AG08396 (cell line): ENCODE measurements at places on chromosomes 4 and X.
A peak's percentile ranks its signal among the peaks of the same experiment; 100 is the strongest.

- no peak for DNase-seq
These were observed 17.6 kb downstream of the NKX3-2 start for GRCh38 chr4:13526658-13527057.

DNA sequence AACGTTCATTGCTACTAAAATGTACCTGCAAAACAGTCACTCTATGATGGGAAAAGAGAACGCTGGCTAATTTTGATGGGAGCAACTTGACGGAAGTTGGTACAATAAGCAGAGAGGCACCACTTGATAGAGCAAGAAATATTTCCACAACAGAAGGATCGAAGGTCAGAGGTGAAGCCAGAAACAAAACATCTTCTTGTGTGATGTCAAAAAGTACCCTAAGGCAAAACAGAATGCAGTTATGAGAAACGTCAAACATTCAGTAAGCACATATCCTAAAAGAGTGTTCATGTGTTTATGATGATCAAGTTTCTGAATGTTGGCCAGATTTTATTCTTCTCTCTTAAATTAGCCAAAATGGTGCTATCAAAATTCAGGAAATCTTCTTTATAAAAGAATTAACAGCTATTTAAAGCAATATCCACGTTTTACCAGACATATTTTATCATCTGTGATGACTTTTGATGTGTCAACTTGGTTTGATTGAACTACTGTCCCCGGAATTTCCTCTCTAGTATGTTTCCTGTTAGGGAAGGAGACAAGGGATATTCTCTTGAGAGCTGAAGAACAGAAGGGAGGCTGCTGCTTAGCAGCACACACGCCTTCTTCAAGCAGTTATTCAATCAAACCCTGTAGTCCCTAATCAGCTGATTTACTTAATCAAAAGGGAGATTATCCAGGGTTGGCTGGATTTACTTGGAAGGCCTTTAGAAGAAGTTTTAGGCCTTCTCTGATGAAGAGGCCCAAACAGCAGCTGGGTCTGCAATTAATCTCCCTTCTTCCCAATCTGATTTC is 15.7 kb downstream of the AASDH start:
- no peak for DNase-seq

- DNase-seq: no peak
These were observed 1041.6 kb upstream of the PRKX start for GRCh38 chrX:4754878-4755604.

DNA sequence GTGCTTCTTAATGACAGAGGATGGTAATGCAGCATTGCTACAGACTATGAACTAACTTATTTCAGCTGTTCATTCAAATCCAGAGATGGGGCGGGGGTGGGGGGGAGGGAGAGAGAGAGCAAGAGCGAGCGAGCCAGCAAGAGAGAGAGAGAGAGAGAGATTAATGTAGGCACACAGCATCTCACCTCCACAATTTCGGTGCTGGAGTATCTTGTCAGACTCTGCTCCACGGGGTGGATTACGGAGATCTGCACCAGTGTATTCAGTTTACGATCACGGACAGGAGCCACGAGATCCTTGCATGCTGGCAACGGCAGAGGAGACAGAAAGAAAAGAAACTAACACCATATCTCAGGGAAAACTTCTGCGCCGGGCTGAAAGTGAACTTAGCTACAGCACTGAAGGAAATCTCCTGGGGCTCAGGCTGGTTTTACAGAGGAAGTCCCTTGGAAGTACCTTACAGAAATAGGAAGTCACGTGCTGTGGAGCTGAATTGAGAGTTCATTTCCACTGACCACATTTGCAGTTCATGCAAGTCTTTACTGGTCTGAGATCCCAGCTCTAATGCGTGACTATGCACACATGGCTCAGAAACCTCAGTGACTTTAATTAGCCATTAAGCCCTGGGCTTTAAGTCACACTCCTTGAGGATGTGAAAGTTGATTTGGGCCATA is 440.9 kb downstream of the INPP4B start:
- peak; percentile 26 for DNase-seq

DNA sequence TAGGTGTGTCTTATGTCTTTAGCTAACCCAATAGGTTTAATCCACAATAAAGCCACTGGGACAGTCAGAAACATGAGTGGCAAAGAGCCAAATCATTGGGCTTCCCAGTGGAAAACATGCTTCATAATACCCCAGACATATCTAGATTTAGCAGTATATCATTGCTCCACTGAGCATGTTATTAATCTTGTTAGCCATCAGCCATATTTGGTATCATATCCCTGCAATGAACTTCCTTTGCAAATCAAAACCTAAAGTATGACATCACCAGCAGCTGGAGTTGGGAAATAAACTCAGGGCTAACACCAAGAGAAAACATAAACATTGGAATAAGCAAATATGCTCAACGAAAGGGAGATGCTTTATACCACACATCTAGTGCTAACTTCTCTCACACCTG is 280.8 kb upstream of the NOCT start:
- DNase-seq: peak; percentile 35

GRCh38 chr4:152540293-152540674 is 4.4 kb upstream of the FBXW7 start:
- DNase-seq: no peak

- no peak for DNase-seq
These were observed 3.9 kb downstream of the BST1 start for GRCh38 chr4:15706646-15707362.

GRCh38 chrX:112751076-112751475 is 71.3 kb upstream of the LHFPL1 start:
- no peak for DNase-seq

- DNase-seq: no peak
These were observed 9.5 kb downstream of the FRG2 start for GRCh38 chr4:190017357-190018200.

DNA sequence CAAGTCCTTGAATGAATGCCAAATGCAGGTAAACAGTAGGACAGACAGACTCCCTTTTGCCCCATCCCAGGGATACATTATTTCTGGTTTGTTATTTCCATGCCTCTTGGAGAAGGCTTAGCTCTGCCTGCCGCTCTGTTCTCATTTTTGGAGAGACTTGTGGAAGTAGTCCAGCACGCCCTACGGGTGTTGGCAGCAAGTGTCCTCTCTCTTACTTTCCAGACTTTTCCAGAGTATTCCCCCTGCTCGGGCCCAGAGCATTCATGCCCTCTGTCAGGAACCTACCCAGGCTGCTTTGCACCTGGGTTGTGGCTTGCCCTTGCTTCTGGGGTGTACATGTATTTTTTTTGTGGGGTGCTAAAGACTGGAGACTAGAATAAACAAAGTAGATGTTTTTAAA is 15.3 kb downstream of the SLC34A2 start:
- no peak for DNase-seq

DNA sequence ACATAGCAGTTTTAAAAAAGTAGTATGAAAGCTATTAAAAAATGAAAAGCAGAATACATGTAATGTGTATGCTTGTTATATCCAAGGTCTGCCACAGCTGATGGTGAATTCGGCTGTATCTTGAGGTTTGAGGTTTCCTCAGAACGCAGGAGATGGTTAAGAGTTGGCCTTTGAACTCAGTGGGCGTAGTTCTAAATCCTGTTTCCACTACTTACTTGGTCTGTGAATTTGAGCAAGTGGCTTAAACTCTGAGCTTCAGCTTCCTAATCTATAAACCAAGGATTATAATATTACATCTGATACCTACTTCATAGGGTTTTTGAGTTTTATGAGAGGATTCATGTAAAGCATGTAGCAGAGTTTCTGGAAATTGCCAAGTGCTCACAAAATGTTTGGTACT is 125.2 kb downstream of the STIM2 start:
- DNase-seq: no peak

- no peak for DNase-seq
These were observed 519.2 kb downstream of the ARAP2 start for GRCh38 chr4:35725131-35725530.

- DNase-seq: no peak
These were observed 92.7 kb upstream of the AFAP1 start for GRCh38 chr4:8032381-8032780.

DNA sequence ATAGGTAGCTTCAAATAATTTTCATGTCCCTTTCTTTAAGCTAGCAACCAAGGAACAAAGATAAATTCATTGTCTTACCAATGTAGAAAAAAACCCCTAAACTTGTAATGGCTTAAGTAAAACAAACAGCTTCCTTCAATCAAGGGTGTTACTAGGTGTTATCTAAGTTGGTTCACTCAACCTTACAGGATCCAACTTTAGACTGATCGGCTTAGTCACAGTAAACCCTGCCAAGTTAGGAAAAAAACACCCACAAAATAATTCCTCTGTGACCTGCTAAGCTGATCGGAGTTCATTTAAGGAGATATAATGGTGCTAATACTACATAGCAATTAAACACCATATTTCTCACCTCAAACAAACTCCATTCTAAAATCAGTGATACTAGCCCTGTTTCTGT is 10.1 kb downstream of the AIFM1 start:
- DNase-seq: no peak

GRCh38 chrX:37578045-37578444 is 6.6 kb downstream of the LANCL3 start:
- DNase-seq: no peak

DNA sequence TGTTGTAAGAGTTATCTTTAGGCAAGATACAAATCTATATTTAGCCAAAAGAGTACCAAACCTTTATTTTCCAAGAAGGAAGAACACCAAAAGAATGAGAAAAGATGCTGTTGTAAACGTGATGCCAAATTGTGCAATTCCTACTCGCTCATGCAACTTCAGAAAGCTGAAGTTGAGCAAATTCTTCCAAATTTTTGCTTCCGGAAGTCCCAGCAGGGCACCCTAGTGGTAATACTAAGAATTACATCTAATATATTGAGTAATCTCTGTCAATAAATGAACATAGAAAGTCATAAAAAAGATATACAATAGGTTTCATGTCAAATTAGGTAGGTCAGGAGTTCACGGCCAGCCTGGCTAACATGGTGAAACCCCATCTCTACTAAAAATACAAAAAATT is 36.0 kb upstream of the SMARCAD1 start:
- DNase-seq: peak; percentile 11

- DNase-seq: peak; percentile 95
These were observed 2.1 kb downstream of the PLCXD1 start for GRCh38 chrX:283115-283845.

DNA sequence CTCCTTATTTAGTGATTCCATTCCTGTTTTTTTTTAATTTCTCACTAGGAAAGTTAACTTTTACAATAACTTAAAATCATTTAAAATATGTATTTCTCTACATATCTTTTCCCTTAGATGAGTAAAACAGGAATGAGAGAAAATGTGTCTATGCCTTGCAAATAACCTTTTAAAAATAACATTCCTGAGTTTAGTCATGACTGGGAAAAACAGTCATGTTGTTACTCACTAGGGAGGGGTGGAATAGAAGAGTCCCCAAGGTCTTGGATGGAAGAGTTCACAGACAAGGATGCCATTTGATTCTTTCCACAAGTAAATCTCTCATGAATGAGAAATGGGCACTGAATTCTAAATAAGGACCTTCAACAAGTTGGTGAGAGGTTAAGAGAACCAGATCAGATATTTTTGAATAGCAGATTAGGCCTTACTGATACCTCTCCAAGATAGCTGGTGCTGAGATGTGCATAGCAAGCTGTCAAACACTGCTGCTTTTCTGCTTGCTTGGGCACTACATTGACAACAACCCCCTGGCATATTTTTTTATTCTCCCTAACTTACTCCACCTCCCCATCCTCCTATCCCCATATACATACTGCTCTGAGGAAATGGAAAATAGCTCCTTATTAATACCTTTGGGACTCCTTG is 25.1 kb downstream of the UGDH start:
- peak; percentile 61 for DNase-seq

GRCh38 chr4:85681221-85681657 is 206.3 kb downstream of the ARHGAP24 start:
- peak; percentile 45 for DNase-seq

- no peak for DNase-seq
These were observed 139.5 kb downstream of the SLIT2 start for GRCh38 chr4:20391198-20391597.

DNA sequence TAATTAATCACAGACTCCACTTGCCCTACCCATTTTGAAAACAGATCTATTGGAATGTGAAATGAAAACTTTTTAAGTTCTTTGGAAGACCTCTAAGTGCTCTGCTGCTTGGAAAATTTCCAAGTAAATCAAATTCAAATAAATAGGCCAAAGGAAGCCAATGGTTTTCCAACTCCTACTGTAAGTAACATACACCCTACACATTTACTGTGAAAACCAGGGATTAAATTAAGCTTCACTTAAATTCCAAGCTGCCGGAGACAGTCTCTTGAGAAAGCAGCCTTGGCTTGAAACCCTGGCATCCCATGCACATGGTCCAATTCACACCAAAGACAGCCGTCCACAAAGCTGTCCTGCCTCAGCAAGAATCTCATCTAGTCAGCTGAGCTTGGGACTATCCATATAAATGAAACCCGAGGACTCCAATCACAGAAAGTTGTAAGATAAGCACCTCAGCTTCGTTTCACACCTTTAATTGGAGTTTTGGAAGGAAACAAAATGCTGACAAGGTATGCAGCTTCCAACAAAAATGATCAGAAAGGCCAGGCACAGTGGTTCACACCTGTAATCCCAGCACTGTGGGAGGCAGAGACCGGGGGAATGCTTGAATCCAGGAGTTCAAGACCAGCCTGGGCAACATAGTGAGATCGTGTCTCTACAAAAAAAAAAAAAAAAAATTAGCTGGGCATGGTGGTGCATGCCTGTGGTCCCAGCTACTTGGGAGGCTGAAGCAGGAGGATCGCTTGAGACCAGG is 88.6 kb downstream of the APBB2 start:
- DNase-seq: no peak

GRCh38 chr4:168118116-168118655 is 25.8 kb downstream of the ANXA10 start:
- DNase-seq: no peak

- DNase-seq: no peak
These were observed 38.7 kb upstream of the PDK3 start for GRCh38 chrX:24426340-24426913.

GRCh38 chr4:70138751-70139150 is 15.3 kb upstream of the PRR27 start:
- no peak for DNase-seq

DNA sequence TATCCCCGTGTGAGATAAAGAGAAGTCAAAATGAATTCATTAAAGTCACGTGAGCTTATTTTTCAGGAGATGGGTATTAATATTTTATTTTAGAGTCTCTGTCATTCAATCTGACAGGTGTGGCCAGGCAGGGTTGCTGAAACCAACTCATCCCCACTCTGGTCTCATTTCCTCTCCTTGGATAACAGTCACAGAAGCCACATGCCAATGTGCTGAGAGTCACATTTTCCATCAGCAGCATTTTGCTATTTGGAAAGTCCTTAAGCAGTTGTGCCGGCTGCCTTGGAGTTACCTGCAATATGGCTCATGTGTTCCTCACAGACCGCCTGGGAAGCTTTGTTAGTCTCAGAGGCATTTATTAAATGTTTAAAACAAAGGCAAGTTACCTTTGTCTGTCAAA is 302.3 kb downstream of the DCHS2 start:
- DNase-seq: no peak

- DNase-seq: no peak
These were observed 32.1 kb upstream of the HDAC8 start for GRCh38 chrX:72604705-72605104.
